ENCODE measurements at places on chromosomes 16 and 17. TPM values are rescaled to one million over a fixed set of nuclear protein-coding genes. Genes with fewer than 3 reads are reported as not detected.

The PIK3R6 gene
- not detected for total RNA-seq

The MYH13 gene
- total RNA-seq = not detected

The HOXB9 gene
- total RNA-seq = not detected

The RPTOR gene
- 7.4 TPM for total RNA-seq

DNA sequence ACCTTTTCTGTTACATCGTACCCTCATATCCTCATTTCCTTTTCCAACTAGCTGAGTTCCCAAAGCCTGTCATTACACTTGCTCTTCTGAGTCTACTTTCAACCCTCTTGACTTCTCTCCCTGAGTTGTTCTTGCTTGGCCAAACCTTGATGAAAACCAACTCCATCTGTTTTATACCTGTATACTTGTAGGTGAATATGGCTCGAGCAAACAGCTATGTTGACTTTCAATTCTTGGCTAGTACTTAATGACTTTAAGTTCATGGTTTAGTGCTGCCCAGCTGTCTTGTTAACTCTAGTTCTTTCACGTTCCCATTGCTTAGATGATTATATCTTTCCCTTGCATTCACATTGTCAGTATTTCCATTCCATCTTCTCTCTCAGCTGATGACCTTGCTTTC, 14.8 kb downstream of the TANC2 start:
- DNase-seq = no peak

- peak; percentile 71 for DNase-seq
Measured at GRCh38 chr17:82985973-82986372, 93.4 kb upstream of the METRNL start.
